ENCODE measurements at places on chromosomes 2 and 18. TPM values are rescaled to one million over a fixed set of nuclear protein-coding genes. Genes with fewer than 3 reads are reported as not detected.

AKAIN1 gene
- not detected for total RNA-seq

NXPH2 gene
- total RNA-seq, result 2.3 TPM

PTH2R gene
- 0.08 TPM for total RNA-seq

MROH2A gene
- not detected for total RNA-seq

DNA sequence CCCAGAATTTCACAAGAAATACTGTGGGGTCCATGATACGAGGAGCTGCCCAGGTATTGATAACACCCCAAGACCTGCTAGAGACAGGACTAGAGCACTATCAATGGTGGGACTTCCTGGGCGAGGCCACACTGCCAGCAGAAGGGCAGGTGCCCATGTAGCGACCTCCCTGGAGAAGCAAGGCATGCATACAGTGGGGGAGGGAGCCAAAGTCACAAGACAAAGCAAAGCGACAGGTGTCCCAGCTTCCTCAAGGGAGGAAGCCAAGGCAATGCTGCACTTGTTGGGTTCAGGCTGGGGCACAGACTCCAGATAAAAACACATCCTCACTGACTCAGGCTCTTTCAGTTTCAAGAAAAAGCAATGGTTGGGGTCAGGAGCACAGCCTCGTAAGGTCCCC, 7.5 kb downstream of the CD207 start:
- no peaks in the 10 kb centered on the region for H3K4me1 ChIP-seq
- H3K4me3 ChIP-seq, result no peak overlapping the region
- no peak for DNase-seq
- H3K27ac ChIP-seq, result no peak overlapping the region
- H3K27me3 ChIP-seq, result no peaks in the 10 kb centered on the region

- H3K27ac ChIP-seq, result no peak overlapping the region
- H3K36me3 ChIP-seq, result no peaks in the 10 kb centered on the region
- no peaks in the 10 kb centered on the region for H3K4me1 ChIP-seq
- peak; percentile 17 for DNase-seq
- H3K4me3 ChIP-seq, result no peak overlapping the region
Observed at GRCh38 chr2:147255812-147256211, 589.0 kb upstream of the ACVR2A start.

GRCh38 chr2:105254531-105255210, 13.1 kb downstream of the GPR45 start:
- no peak overlapping the region for H3K27ac ChIP-seq
- no peaks in the 10 kb centered on the region for H3K27me3 ChIP-seq
- H3K4me3 ChIP-seq, result no peak overlapping the region
- H3K4me1 ChIP-seq, result peaks cover 4% of the 10 kb centered on the region
- DNase-seq, result no peak

DNA sequence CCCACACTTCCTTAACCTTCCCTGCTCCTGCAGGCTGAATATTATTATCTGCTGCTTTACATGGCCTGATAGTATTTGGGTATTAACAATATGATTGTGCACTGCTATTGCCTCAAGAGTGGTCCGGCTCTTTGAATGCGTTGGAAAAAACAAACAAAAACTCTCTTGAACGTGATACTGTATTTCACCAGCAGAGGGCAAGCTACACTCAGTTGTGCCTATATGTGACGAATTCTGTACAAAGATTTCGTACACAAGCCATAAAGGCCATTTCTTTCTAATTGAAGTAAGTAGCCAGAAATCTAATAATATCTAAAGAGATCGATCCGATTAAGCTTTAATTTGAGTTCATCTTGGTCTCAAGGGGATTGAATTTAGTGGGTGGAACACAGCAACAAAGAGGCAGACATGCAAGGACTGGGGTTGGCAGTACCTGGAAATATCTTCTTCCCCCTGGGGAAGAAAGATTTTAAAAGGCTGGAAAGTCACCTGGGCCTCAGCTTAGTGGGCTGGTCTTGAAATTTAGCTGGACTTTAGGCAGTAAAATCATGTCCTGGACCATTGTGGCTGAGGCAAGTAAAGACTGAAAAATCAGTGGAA, 49.3 kb upstream of the RAB6D start:
- H3K4me3 ChIP-seq, result no peak overlapping the region
- DNase-seq, result no peak
- no peaks in the 10 kb centered on the region for H3K36me3 ChIP-seq
- no peaks in the 10 kb centered on the region for H3K27me3 ChIP-seq
- no peak overlapping the region for H3K27ac ChIP-seq
- no peaks in the 10 kb centered on the region for H3K4me1 ChIP-seq

DNA sequence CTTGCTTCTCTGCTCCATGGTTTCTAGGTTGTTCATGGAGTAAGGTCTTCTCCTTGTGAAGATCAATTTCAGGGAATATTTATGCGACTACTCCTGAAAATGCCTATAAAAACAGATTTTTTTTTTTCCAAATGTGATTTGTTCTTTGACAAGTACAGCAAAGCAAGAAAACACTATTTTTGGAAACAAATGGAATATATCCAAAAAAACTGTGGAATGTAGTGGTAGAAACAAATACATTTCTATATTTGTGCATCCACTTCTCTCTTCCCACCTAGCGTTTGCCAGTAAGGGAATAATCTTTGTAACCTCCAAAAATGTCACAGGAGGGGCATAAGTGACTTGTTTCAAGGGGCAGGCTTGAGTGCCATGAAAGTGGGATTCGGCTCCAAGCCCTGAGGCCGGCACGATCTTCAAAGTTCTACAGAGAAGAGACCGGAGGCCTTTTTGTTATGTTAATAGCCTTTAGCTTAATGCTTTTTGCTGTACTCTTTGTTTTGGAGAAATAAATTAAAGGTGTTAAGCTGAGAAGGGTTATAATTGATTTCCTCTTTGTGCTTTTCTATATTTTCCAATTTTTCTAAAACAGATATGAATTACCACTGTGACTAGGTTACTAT, 200.6 kb downstream of the NRP2 start:
- no peaks in the 10 kb centered on the region for H3K4me1 ChIP-seq
- DNase-seq, result no peak
- H3K27ac ChIP-seq, result no peak overlapping the region
- H3K36me3 ChIP-seq, result no peaks in the 10 kb centered on the region
- H3K27me3 ChIP-seq, result no peaks in the 10 kb centered on the region

- H3K4me1 ChIP-seq, result no peaks in the 10 kb centered on the region
- no peak for DNase-seq
- H3K27me3 ChIP-seq, result peaks cover 3% of the 10 kb centered on the region
- no peak overlapping the region for H3K27ac ChIP-seq
- no peak overlapping the region for H3K4me3 ChIP-seq
Observed at GRCh38 chr2:52955079-52955478, 812.5 kb upstream of the CHAC2 start.

GRCh38 chr2:134790487-134790886, 47.9 kb upstream of the ACMSD start:
- no peak overlapping the region for H3K27ac ChIP-seq
- no peaks in the 10 kb centered on the region for H3K4me1 ChIP-seq
- no peak overlapping the region for H3K4me3 ChIP-seq
- H3K36me3 ChIP-seq, result no peaks in the 10 kb centered on the region

DNA sequence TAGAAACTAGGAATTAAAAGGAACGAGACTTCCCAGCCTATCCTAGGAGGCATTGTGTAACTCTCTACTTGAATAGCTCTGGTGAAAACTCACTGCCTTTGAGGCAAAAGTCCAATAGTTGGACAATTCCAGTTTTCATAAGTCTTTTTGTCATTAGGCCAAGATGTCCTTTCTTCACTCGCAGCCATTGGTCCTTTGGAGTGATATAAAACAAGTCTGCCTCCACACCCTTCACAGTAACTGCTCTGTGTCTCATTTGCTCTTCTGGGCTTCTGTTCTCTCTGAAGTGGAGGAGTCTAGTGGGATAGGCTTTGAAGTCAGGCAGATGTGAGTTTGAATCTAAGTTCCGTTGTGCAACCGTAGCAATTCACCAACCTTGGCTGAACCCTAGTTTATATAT, 28.2 kb downstream of the ANTXR1 start:
- H3K36me3 ChIP-seq, result no peaks in the 10 kb centered on the region
- H3K4me3 ChIP-seq, result no peak overlapping the region
- H3K27ac ChIP-seq, result no peak overlapping the region
- no peaks in the 10 kb centered on the region for H3K27me3 ChIP-seq
- H3K4me1 ChIP-seq, result peaks cover 10% of the 10 kb centered on the region

GRCh38 chr2:65820454-65820853, 388.1 kb upstream of the SPRED2 start:
- DNase-seq, result no peak
- H3K27ac ChIP-seq, result no peak overlapping the region
- no peaks in the 10 kb centered on the region for H3K36me3 ChIP-seq
- no peaks in the 10 kb centered on the region for H3K27me3 ChIP-seq
- no peaks in the 10 kb centered on the region for H3K4me1 ChIP-seq

DNA sequence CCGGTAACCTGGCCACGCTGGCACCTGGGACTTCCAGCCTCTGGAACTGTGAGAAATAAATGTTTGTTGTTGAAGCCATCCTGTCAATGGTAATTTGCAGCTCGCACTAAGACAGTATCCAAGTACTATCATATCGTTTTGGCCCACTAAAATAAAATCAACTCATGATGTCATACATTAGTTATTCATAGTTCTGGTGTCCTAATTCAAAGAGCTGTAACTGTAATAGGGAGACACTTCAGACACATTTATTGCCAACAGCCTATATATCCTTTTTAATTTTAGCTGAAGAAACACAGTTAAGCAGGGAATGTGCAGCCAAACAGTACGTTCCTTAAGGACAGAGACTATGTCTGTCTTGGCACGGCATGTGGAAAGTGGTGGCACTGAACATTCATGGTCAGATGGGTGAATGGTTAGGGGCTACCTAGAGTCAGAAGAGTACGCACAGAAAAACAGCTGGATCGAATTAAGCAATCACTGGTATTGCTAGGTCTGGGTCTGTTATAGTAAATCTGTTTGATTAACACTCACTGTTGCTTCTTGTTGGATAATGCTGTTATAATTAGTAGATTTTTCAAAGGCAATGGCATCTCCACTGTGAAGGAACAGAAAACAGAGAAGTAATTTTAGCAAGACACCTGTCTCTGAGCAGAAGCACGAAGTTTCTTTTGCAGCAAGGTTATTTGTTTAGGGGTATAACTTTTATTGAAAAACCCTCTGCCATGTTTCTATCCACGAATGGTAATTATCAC, 41.3 kb upstream of the CREG2 start:
- H3K27ac ChIP-seq, result no peak overlapping the region
- no peaks in the 10 kb centered on the region for H3K4me1 ChIP-seq
- no peaks in the 10 kb centered on the region for H3K27me3 ChIP-seq
- no peaks in the 10 kb centered on the region for H3K36me3 ChIP-seq
- no peak for DNase-seq

- DNase-seq, result no peak
- no peak overlapping the region for H3K4me3 ChIP-seq
- H3K27me3 ChIP-seq, result no peaks in the 10 kb centered on the region
Observed at GRCh38 chr2:36360063-36360462, 4.5 kb downstream of the CRIM1 start.

- DNase-seq, result no peak
- H3K4me3 ChIP-seq, result no peak overlapping the region
- no peak overlapping the region for H3K27ac ChIP-seq
- no peaks in the 10 kb centered on the region for H3K27me3 ChIP-seq
- peaks cover 6% of the 10 kb centered on the region for H3K4me1 ChIP-seq
Observed at GRCh38 chr2:12412898-12413305, 303.8 kb upstream of the TRIB2 start.

GRCh38 chr2:41040782-41041520, 589.1 kb upstream of the SLC8A1 start:
- no peaks in the 10 kb centered on the region for H3K4me1 ChIP-seq
- no peak overlapping the region for H3K27ac ChIP-seq
- DNase-seq, result no peak
- H3K36me3 ChIP-seq, result no peaks in the 10 kb centered on the region

GRCh38 chr2:188039307-188039706, 252.4 kb upstream of the GULP1 start:
- H3K27me3 ChIP-seq, result no peaks in the 10 kb centered on the region
- no peak for DNase-seq
- H3K36me3 ChIP-seq, result no peaks in the 10 kb centered on the region
- H3K27ac ChIP-seq, result no peak overlapping the region
- no peaks in the 10 kb centered on the region for H3K4me1 ChIP-seq

GRCh38 chr2:57981083-57981768, 65.4 kb upstream of the VRK2 start:
- H3K4me3 ChIP-seq, result no peak overlapping the region
- H3K36me3 ChIP-seq, result no peaks in the 10 kb centered on the region
- no peak overlapping the region for H3K27ac ChIP-seq
- no peaks in the 10 kb centered on the region for H3K27me3 ChIP-seq
- H3K4me1 ChIP-seq, result no peaks in the 10 kb centered on the region

GRCh38 chr2:25032094-25032493, 9.8 kb upstream of the EFR3B start:
- H3K27ac ChIP-seq, result no peak overlapping the region
- no peaks in the 10 kb centered on the region for H3K36me3 ChIP-seq
- no peak for DNase-seq
- no peaks in the 10 kb centered on the region for H3K27me3 ChIP-seq

DNA sequence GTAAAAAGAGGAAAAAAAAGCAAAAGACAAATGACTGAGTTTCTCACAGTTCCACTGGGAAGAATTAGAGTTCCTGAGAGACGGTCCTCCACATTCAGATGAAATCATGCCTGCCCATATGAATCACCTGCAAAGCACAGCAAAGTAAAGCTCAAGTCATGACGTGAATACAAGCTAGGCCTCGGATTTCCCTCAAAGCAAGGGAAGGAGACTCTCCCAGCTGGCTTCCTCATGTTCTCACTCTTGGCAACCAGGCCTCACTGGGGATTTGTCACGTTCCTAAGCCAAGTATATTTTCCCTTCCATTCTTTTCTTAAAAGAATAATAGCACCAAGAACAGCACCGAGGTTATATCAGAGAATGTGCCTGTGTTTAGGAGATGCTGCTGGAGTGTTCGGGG, 47.0 kb downstream of the CYP27C1 start:
- DNase-seq, result no peak
- H3K27ac ChIP-seq, result no peak overlapping the region
- peaks cover 9% of the 10 kb centered on the region for H3K4me1 ChIP-seq
- H3K27me3 ChIP-seq, result no peaks in the 10 kb centered on the region
- no peaks in the 10 kb centered on the region for H3K36me3 ChIP-seq

GRCh38 chr2:33321236-33321771, 155.1 kb upstream of the RASGRP3 start:
- no peak overlapping the region for H3K27ac ChIP-seq
- no peak overlapping the region for H3K4me3 ChIP-seq
- DNase-seq, result no peak
- no peaks in the 10 kb centered on the region for H3K36me3 ChIP-seq

DNA sequence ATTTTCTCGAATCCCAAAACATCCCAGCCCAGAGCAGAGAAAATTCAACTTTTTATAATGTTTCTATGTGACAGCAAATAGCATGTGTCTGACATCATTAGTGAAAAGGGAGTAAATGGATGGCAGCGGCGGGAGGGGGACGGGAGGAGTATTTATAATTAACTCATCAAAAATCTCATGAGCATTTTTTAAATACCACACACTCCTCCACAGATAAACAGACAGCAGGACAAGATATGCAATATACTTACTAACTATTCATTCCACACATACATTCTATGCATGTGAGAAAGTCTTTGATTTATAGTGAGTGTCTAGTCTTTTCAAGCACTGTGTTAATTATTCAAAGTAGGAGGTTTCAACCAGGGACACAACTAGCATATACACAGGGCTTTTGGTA, 107.6 kb downstream of the LRP2 start:
- no peak for DNase-seq
- no peak overlapping the region for H3K27ac ChIP-seq
- no peaks in the 10 kb centered on the region for H3K36me3 ChIP-seq
- no peaks in the 10 kb centered on the region for H3K27me3 ChIP-seq
- H3K4me1 ChIP-seq, result no peaks in the 10 kb centered on the region

GRCh38 chr2:189613077-189613636, 32.6 kb upstream of the SLC40A1 start:
- peak overlapping the region; percentile 19 for H3K4me3 ChIP-seq
- DNase-seq, result peak; percentile 54
- H3K36me3 ChIP-seq, result no peaks in the 10 kb centered on the region
- peaks cover 5% of the 10 kb centered on the region for H3K4me1 ChIP-seq

- H3K4me3 ChIP-seq, result no peak overlapping the region
- no peak overlapping the region for H3K27ac ChIP-seq
- H3K27me3 ChIP-seq, result no peaks in the 10 kb centered on the region
- no peak for DNase-seq
Observed at GRCh38 chr2:226423498-226423960, 376.1 kb downstream of the IRS1 start.
